ENCODE measurements at places on chromosomes 4 and X.

- DNase-seq, result no peak
Measured at GRCh38 chr4:86730310-86730709, 118.9 kb downstream of the SLC10A6 start.

DNA sequence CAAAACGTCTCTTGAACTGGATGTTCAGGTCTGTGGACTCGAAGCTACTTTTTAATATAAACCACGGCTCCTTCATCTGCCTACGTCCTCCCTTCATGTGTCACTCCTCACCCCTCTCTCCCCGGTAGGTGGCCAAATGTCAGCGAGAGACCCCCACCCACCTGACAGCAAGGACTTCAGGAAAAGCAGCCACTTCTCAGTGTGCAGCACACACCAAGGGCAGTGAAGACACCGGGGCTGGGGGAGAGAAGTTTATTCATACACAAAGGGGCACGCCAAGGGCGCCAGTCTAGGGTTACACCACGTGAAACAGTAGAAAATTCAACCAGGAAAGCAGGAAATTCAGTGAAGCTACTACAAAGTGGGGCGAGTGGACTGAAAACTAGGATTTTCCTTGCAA, 181.2 kb downstream of the AFAP1 start:
- no peak for DNase-seq

GRCh38 chr4:172660251-172660650, 508.4 kb upstream of the GALNT7 start:
- DNase-seq, result no peak

GRCh38 chr4:84952004-84952403, 14.5 kb downstream of the WDFY3 start:
- DNase-seq, result no peak

- no peak for DNase-seq
Measured at GRCh38 chrX:71256051-71256450, 2.1 kb upstream of the ZMYM3 start.

DNA sequence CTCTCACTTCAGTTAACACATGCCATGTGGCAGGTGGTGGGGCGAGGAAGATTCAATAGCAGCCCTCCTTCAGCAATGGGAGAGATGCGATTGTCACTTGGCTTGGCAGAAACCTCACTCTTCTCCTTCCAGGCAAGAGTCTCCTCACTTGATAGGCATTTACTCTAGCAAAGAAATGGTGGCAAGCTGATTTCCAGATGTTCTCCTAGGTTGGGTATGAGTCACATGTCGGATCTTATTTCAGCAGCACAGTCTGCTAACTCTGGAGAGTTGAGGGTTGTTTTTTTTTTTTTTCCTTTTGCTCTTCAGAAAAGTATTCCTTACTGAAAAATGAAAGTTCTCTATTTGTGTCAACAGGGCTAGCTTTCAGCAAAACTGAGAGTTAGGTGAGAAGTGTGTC, 119.5 kb upstream of the CHRDL1 start:
- no peak for DNase-seq

- no peak for DNase-seq
Measured at GRCh38 chrX:46317163-46317562, 228.1 kb downstream of the ZNF674 start.

- no peak for DNase-seq
Measured at GRCh38 chr4:64777286-64777685, 368.0 kb upstream of the TECRL start.

- peak; percentile 13 for DNase-seq
Measured at GRCh38 chr4:2280531-2281300, 18.8 kb upstream of the MXD4 start.

DNA sequence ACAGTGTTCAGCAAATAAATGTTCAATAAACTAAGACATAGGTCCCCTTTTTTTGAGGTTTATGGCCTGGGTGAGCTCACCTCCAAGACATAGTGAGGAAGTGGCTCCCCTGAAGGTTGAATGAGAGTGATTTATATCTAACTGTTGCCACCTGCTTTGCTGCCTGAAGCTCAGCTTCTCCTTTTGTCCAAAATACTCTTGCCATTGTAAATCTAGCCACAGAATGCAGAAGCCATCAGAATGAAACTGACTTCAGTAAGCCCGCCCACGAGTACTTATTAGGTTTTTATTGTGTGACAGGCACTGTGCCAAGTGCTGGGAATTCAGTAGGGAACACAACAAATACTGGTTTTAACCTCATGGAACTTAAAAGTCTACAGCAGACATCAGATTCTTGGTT, 18.0 kb downstream of the SPINK2 start:
- no peak for DNase-seq

GRCh38 chrX:17082831-17083230, 136.4 kb downstream of the REPS2 start:
- no peak for DNase-seq

DNA sequence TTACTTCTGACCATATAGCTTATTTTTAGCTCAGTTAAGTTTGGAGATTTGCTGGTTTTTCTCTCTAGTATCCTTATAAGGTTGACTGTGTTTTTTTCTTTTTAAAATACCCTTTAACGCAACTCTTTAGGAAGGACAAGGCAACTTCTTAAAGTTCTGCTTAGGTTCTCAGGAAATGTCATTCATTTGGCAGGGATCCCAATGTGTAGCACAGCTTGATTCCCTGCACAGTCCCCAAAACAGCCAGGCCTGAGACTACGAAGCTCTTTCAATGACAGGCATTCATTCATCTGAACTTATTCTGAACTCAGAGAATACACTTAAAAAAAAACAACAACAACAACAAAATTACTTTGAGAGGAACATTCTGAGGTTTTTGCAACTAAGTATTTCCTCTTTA, 1765.8 kb downstream of the PCDH7 start:
- no peak for DNase-seq

DNA sequence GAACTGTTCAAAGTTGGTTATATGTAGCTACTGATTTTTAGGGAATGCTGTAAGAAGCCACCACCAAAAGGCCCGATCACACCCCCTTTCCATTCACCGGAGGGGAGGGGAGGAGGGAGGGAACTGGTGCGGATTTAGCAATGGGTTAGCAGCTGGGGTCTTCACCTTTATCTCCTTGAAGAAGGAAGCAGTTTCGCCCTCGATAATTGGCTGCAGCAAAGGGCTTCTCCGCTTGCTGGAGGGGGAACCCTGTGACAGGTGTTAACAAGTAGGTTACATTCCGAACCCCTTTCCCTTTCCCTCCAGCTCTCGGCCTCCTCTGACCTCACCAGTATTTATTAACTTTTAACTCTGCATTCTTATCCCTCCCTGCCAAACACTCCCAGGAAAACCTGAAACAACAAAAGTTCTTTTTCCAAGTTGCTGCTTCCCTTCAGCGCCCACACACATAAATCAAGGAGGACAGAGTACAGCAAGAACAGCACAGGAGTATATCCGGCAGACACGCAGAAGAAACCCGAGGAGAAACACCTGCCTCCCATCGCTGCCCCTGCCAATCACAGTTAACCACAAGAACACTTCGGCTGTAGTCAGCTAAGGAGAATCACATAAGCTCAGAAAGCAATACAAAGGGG, 39.8 kb upstream of the NAP1L5 start:
- peak; percentile 11 for DNase-seq

DNA sequence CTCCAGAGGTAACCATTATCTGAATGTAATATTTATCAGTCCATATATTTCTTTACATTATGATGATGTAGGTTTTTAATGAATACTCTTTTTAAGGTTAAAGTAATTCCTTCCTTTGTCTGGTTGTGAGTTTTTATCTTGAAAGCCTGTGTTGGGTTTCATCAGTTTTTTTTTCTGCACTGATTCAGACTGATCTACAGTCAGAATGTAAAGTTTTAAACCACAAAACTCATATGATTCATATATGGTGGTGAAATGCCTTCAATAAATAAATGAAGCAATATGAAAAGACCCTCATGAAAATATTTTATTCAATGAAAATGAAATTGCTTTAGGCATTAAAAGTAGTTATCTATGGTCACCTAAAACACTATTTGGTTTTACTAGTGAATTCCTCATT, 47.1 kb downstream of the SORBS2 start:
- DNase-seq, result no peak

- DNase-seq, result no peak
Measured at GRCh38 chr4:68780232-68780631, 35.6 kb upstream of the UGT2B10 start.

DNA sequence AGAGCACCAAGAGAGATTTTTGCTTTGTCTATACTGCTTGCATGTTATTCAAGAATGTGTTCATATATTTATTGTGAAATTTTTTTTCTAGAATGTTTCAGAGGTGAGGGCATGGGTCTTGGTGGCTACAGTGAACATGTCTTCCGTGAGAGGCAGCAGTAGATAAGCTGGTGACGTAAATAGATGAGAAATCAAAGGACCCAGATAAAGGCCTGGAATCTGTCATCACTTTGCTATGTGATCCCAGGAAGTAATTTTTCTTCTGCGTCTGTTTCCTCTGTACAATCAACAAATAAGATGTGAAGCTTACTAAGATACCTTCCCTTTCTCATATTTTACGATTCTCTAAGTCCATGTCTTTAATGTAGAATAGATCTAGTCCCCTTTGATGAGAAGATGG, 129.1 kb downstream of the COL4A6 start:
- DNase-seq, result no peak

All from CD4-positive, alpha-beta T cell treated with Interleukin-12 subunit alpha and Interleukin-12 subunit beta, for 1 hour (primary cell).